ENCODE measurements at places on chromosomes 5 and 9.
A peak's percentile ranks its signal among the peaks of the same experiment; 100 is the strongest.

DNA sequence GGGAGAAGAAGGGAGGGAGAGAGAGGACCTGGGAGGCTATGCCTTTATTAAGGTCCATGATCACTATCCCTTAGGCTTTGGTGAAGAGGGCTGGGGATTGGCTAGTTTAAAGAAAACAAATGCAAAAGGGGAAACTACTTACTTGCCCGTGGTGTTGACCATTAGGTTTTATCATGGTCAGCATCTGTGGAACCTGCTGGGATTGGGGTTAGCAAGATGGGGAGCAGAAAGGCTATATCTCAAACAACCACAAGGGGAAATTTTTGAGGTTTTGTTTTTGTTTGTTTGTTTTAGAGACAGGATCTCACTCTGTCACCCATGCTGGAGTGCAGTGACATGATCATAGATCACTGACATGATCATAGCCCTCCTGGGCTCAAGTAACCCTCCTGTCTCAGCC, 9.0 kb upstream of the RAD23B start:
- no peak for DNase-seq

GRCh38 chr5:172452398-172453205, 1.7 kb downstream of the SH3PXD2B start:
- DNase-seq: no peak

GRCh38 chr9:34010979-34011378, 37.7 kb downstream of the UBAP2 start:
- DNase-seq: peak; percentile 1

DNA sequence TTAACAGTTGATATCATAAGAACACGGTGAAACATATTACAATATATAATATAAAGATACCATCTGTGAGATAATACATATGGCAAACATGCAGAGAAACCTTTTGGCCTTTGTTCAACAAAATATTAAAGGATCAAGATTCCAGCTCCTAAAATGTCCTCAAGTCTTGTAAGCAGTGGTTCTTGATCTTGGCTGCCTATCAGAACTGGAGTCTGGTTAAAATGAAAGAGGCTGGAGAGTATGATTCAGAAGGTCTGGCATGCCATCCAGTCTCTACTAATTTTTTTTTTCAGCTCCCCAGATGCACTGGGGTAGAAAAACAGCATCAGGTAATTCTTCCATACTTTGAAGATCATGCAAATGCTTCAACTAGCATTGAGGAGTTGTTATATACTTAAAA, 83.2 kb downstream of the TNC start:
- no peak for DNase-seq

- DNase-seq: peak; percentile 37
Observed at GRCh38 chr9:84397151-84397728, 56.7 kb upstream of the SLC28A3 start.

DNA sequence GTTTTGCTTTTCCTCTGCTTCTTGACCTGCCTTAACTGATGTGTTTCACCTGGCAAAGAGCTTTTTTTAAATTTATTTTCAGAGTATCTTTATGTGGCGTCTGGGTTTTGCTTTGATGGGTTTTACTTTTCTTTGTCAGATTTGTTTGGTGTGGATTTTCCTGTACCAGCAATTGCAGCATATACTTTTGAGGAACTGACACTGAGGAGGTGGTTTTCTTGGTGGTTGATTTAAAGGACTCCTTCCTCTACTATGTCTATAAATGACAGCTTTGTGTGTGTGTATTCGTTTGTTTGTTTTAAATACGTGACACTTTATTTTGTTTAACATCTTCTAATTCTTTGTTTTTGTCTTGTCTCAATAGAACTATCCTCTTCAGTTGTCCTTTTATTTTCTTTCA, 1071.9 kb upstream of the ARRDC3 start:
- no peak for DNase-seq

DNA sequence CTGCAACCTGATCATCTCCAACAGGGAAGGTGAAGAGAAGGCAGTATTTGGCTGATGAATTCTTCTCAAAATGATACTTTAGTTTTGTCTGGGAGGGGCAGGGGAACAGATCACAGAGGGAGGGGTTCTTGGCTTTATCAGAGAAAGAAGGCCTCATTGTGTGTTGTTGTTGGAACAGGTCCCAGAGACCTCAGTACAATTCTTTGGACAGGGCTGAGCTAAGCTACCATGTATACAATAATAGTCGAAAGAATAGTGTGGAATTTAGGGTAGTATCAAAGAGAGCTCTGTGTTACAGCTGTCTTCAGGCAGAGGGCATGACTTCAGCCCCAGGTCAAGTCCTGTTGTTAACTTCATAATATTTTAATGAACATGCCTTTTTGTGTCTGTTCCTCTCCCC, 39.9 kb downstream of the ARHGAP26 start:
- no peak for DNase-seq

GRCh38 chr9:4997631-4998030, 12.6 kb downstream of the JAK2 start:
- DNase-seq: no peak

GRCh38 chr5:56845277-56845676, 29.9 kb downstream of the MAP3K1 start:
- no peak for DNase-seq

- DNase-seq: no peak
Observed at GRCh38 chr5:96794757-96795156, 13.0 kb downstream of the ERAP1 start.

GRCh38 chr5:78610636-78611035, 37.9 kb downstream of the LHFPL2 start:
- no peak for DNase-seq

GRCh38 chr9:131727795-131728545, 11.9 kb downstream of the RAPGEF1 start:
- DNase-seq: no peak

DNA sequence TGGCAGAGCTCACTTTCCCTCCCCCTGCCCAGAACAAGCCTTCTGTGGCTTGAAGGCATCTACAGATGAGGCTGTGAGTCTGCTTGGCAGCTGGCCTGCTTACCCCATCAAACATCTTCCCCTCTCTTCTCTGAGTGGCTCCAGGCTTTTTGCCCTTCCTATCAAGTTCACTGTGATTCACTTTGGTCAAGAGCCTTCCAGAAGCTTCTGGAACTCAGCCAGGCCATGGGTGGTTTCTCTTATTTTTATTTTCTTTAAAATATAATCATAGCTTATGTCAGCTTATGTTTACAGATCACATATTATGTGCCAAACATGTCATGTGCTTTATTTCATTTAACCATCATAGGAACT, 267.0 kb downstream of the SEC61B start:
- DNase-seq: peak; percentile 39

- no peak for DNase-seq
Observed at GRCh38 chr5:75156585-75156984, 80.1 kb downstream of the ANKRD31 start.

- DNase-seq: no peak
Observed at GRCh38 chr5:6248132-6248531, 130.2 kb downstream of the MED10 start.

DNA sequence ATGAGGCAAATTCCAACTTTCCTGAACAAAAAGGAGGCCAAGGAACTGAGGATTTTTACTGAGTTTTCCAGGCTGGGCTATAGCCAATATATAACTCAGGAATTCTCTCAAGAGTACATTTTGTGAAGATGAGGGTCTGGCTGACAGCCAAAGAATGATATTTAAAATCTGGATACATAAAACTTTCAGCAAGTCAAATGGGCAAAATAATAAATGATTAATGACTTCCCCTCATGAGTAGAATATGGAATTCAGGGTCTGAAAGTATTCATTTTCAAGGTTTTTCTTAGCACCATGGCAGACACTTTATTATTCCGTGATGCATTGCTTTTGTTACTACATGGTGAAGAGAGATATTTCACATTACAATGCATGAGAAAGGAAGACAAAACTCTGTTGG, 7.8 kb downstream of the FAM81B start:
- DNase-seq: no peak

DNA sequence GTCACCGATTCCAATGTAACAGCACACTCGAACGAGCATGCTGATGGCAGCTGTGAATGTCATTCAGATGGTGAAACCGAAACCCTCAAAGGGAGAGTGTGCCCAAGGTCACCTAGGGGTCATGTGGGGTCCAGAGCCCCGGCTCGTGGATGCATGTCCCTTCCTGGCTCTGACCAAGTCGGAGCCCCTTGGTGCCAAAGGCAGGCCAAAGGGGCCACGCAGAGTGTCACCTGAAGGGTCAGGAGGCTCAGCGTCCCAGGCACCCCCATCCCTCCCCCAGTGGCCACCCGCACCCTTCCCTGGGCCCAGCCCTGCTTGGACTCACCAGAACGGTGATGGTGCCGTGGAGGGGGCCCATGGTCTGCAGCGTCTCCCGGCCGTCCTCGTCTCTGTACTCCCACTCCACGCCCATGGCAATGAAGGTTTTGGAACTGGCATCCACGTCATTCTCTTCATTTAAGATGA, 69.5 kb downstream of the ZNF354C start:
- no peak for DNase-seq

GRCh38 chr9:130042885-130043653, at the start of gene FNBP1:
FNBP1 (minus strand) TSS chr9:130043189; CDS start chr9:130042975, 214 bp downstream.
- no peak for DNase-seq

DNA sequence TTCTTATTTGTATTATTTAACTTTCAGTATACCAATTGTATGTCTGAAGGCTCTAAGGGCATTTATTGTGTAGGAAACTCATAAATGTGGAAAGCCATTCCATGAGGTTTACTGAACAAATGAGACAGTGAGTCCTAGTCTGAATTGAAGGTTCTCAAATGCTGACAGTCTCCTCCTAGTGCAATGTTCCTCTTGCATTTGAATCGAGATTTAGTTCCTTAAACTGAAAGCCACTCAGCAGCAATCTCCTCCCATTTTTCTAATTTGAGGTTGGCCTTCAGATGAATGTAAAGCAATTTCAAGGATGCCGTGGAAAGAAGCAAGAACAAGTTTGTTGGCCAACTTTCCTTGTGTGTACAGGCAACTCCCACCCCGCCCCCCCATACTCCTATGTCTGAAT, 493.2 kb upstream of the KLF4 start:
- no peak for DNase-seq

DNA sequence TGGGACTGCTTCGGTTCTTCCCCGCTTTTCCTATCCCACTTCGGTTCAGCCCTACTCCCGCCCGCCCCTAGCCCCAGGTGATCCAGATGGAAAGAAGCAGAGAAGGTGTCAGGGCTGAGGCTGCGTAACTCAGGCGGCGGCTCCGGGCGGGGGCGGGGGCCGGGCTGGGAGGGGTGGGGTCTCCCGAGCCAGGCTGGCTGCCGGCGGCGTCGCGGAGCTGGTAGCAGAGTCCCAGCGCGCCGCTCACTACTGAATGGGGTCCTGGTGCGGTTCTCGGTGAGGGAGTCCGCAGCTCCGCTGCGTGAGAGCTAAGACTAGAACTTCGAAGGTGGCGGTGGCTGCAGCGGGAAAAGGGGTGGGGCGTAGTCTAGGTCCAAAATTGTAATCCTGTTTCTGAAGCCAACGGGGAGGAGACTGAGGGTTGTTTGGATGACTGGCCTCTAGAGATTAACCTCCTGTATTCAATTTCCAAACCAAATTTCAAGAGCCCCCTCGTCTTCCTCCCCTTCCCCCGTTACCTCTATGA, 1.4 kb downstream of the PRR16 start:
- DNase-seq: no peak

DNA sequence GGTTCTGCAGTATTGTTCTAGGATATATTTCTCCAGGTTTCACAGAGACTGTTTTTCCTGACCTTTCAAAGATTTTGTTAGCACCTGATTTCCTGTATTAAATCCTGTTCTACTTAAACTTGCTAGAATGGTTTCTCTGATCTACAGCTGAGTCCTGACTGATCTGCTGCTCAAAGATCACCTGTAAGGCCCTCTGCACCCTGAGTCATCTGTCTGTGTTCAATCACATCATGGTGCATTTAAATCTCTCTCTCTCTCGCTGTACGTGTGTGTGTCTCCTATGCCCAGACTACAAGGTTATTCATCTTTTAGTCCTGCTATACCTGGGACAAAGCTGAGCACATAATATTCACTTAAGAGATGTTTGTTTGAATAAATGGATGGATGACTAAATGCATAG, 13.3 kb upstream of the C5orf63 start:
- DNase-seq: no peak

GRCh38 chr5:93800988-93801811, 59.8 kb upstream of the POU5F2 start:
- peak; percentile 19 for DNase-seq

- no peak for DNase-seq
Observed at GRCh38 chr5:98470747-98471146, 302.7 kb upstream of the RGMB start.

GRCh38 chr5:154228696-154229095, 38.2 kb downstream of the GALNT10 start:
- DNase-seq: no peak

- no peak for DNase-seq
Observed at GRCh38 chr9:15116130-15116580, 190.9 kb downstream of the TTC39B start.

DNA sequence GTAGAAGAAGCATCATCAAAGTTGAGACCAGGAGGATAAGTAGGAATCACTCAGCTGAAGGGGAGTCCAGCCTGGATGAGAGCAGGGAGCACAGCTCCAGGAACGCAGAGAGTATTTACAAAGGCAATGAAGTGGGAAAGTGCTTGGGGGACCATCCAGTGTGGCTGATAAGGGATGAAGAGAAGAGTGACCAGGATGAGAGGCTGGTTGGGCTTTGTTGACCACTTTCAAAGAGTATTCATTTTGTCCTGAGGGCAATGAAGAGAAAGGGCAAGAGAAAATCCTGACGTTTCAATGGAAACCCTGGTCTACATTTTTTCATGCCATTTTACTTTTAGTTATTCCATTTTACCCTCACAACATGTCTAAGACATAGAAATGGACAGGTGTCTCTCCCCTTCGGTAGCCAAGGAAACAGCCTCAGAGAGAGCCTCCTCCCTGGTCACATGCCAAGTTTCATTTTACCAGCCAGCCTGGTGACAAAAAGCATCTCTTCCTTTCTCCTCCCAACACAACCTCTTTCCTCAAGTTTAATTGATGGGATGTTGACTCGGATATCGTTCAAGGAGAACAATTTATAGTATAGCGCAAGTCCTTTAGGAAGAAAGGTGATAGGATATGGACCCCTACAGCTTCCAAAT, 492.7 kb upstream of the CLINT1 start:
- DNase-seq: no peak

DNA sequence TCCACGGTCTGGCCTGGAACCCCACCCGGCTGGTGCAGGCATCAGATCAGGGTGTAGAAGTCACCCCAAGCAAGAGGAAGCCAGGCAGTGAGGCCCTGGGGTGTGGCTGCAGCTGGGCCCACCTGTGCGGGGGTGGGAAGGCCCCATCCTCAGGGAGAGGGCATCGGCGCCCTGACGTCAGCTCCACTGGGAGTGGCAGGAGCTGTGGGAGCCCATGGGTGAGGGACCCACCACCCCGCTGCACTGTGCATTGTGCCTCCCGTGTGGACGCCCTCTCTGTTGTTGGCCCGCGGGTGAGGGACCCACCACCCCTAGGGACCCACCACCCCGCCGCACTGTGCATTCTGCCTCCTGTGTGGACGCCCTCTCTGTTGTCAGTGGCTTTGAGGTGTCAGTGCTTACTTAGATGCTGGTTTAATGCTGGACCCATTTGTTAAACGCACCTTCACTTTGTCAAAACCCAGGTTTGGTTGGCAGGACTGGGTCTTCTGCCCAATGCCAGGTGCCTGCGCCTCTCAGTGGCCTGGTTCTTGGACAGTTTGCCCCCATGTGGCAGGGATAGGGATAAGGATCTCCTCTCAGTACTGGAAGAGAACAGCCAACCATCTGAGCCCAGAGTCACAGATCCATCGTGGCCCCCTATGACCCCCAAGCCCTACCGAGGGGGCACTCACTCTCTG, 6.9 kb upstream of the EXOC3 start:
- DNase-seq: no peak
